ENCODE measurements at places on chromosomes 6 and 20.
A peak's percentile ranks its signal among the peaks of the same experiment; 100 is the strongest.

- no peak for DNase-seq
These were observed 18.2 kb downstream of the BCL2L1 start for GRCh38 chr20:31704225-31705119.

- DNase-seq = no peak
These were observed 102.3 kb upstream of the KCNK16 start for GRCh38 chr6:39424831-39425230.

DNA sequence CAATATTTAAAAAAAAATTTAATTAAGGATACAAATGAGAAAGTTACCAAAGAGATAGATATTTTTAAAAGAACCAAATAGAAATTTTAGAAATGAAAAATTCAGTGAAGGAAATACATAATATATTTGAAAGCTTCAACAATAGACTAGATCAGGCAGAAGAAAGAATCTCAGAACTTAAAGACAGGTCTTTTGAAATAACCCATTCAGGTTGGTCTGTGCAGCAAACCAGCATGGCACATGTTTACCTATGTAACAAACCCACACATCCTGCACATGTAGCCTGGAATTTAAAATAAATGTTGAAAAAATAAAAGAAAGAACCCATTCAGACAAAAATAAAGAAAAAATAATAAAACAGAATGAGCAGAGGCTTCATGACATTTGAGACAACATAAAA, 221.1 kb upstream of the ID4 start:
- no peak for DNase-seq

- DNase-seq = no peak
These were observed 592.1 kb upstream of the NRSN1 start for GRCh38 chr6:23533944-23534343.

DNA sequence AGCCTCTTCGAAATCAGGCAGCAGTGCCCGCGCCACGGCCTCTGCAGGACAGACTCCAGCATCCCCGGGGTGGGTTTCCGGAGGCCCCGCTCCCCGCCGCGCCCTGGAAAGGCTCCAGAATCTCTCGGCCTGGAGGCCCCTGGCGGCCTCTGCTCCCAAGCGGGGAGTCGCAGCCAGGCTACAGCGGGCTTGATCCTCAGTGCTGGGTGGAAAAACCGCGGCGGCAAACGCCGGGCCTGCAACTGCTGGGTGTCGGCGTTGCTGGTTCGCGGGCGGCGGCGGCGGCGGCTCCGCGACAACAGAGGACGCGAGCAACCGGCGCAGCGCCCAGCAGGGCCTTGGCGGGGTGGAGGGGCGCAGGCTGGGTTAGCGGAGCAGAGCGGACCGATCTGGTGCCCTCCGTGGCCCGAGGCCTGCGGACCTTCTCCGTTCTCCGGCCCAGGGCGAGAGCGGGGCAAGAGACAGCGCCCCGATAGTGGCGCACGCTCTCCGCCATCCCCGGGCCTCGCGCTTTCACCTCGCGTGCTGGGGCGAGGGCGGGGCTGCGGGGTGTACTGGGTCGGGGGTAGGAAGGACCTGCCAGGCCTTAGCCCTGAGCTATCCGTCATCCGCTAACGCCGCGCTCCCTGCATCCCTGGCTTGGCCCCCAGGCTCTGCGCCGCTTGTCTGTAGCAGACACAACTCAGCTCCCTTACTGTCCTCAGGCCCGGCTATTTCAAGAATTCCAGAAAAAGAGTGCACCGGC, 3.4 kb upstream of the ZNF292 start:
- no peak for DNase-seq

GRCh38 chr20:13855613-13856012, 70.8 kb downstream of the NDUFAF5 start:
- no peak for DNase-seq

DNA sequence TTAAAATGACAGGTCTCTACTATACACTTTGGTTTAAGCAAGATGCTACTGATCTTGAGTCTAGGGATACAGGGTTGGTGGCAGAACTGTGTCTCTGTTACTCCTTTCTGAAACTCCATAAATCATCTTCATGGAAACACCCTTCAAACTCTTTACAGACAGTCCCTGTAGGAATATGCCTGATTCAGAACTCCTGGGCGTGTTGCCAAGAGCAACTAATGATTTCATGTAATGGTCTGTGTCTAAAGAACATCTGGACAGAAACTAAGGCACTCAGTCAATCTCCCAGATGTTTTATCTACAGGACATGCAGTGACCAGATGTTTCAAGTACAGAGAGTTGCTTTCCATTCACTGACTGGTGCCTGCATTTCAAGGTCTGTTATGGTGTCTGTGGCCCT, 464.4 kb upstream of the CHD6 start:
- peak; percentile 31 for DNase-seq

DNA sequence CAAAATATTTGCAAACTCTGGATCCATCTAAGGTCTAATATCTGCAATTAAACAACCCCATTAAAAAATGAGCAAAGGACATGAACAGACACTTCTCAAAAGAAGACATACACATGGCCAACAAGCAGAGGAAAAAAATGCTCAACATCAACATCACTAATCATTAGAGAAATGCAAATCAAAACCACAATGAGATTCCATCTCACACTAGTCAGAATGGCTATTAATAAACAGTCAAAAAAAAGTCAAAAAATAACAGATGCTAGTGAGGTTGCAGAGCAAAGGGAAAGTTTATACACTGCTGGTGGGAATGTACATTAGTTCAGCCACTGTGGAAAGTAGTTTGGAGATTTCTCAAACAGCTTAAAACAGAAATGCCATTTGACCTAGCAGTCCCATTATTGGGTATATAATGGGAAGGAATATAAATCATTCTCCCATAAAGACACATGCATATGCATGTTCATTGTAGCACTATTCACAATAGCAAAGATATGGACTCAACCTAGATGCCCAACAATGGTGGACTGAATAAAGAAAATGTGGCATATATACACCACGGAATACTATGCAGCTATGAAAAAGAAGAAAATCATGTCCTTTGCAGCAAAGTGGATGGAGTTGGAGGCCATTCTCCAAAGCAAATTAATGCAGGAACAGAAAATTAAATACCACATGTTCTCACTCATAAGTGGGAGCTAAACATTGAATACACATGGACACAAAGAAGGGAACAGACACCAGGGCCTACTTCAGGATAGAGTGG, 9.1 kb downstream of the ZNFX1 start:
- no peak for DNase-seq

GRCh38 chr6:143123081-143123480, 62.4 kb downstream of the AIG1 start:
- DNase-seq = no peak

- DNase-seq = no peak
These were observed 121.5 kb upstream of the FOXQ1 start for GRCh38 chr6:1190366-1190765.

DNA sequence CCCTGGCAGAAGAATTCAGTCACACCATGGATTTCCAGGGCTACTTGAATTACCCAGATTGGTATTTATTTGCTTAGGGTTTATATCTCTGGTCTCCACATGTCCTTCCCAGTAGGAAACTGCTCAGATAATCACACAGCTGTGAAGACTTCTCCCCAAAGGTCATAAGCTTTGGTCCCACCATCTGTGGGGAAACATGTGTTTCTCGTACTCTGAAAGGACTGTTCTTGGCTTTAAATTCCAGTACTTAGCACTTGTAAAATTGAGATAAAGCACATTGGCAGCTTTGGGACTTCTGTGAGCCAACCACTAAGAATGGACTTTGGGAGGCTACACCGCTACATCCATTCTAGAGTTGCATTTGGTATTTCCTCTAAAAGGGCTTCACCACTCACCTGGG, 205.3 kb upstream of the FOXA2 start:
- no peak for DNase-seq

DNA sequence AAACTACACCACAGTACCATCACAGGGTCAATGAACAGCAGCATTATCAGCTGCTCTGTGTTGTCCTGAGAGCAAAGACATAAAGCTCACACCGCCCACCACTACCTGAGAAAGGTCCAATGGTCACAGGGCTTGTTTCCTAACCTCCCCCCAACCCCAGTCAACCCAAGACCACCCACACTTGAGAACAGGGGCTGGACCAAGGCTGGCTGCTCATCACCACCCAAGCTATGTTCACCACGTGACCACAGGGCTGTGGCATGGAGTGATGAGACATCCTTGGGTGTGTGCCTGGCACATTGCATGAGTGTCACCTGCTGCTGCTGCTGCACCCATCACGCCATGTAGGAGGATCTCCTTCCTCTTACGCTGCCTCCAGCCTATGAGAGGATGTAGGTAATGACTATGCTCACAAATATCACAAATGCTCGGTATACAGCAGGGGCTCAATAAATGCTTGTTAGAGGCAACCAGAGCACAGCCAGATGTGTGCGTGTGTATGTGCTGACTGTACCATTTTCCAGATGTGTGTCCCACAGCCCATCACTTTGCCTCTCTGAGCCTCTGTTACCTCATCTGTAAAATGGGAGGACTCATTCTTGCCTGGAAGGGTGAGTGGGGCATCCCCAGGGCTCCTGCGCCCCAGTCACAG, 23.3 kb upstream of the SIRPA start:
- DNase-seq = no peak

GRCh38 chr6:24859608-24860200, 61.0 kb upstream of the ARMH2 start:
- DNase-seq = no peak

DNA sequence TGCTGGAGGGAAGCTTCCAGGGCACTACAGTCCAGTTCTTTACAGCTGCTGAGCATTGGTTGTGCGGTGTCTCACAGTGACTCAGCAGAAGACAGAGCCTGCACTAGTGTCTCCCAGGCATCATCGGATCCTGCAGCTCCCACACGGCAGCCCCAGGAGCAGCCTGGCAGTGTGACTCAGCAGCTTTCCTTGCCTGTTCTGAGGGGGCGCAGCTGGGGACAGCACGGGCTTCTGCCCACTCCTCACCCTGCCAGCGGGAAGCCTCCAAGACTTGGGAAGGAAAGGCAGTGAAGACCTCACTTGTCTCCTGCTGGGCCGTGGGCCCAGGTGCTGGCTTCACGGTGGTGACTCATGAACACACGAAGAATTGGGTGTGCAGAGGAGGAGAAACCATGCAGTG, 165.4 kb downstream of the SYNDIG1 start:
- DNase-seq = no peak

DNA sequence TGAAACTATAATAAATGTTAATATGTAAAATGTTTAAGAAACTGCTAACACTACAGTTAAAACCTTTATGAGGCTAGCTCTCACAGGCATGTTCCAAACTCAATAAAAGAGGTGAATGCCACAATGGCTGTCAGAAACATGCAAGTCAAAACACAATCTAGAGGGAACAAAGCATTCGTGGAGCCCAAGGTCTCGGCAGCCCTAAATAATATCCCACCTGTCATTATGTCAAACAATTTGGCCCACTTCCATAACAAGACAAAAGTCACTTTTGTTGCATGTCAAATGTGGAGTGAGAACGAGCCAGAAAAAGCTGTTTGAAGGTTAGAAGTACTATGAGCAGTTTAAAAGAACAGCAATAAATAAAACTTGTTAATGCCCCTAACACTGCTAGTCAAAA, 181.9 kb downstream of the GMDS start:
- DNase-seq = no peak

GRCh38 chr20:46420878-46421277, 14.5 kb upstream of the ELMO2 start:
- DNase-seq = peak; percentile 24

- DNase-seq = no peak
These were observed 8.9 kb downstream of the TAGAP start for GRCh38 chr6:159035891-159036290.

DNA sequence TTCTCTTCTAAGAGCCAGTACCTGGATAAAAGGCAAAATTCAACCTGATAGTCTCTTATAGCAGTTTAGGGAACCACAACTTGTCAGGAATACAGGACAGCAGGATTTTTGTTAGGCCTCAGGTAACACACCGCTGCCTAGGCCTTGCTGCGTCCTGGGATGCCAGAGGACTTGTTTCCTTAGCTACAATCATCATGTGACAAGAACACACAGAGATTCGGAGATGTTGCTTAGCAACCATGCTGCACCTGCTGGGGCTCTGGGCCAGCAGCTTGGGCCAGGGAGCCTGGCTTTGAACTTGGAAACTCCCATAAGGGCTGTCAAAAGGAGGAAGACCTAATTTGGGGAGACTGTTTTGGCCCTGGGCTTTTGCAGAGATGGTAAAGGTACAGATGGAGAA, 36.1 kb upstream of the CHD6 start:
- peak; percentile 15 for DNase-seq

DNA sequence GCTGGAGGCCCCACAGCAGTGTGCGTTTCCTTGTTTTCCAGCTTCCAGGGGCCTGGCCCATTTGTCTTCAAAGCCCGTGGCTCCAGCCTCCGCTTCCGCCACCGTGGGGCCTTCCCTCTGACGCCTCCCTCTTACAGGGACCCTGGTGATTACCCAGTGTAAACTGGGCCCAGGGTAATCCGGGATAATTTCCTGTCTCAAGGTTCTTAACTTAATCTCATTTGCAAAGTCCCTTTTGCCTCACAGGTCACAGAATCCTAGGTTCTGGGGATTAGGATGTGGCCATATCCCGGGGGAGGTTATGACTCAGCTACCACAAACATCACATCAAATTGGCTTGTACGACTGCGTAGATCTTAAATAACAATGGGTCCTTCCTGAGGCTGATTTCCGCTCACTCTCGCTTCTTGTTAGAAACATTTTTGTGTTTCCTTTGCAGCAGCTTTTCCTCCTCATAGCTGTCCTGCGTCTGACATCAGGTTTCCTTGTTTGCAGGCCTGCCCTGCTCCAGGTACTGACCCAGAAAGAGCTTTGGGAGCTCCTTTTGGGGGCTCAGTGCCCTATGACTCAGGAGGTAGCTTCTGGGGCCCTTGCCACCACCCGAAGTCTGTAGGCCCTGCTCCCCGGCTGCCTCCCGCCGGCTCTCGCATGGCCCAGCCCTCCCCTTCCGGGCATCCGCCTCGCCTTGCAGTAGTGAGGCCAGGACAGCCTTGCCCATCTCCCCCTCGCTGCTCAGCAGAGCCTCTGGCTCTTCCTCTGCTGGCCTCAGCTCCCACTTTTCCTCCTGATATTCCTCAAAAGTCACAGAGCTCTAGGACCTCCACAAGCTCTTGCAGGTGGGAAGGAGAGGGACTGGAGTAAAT, 100.5 kb downstream of the ERMARD start:
- DNase-seq = no peak

DNA sequence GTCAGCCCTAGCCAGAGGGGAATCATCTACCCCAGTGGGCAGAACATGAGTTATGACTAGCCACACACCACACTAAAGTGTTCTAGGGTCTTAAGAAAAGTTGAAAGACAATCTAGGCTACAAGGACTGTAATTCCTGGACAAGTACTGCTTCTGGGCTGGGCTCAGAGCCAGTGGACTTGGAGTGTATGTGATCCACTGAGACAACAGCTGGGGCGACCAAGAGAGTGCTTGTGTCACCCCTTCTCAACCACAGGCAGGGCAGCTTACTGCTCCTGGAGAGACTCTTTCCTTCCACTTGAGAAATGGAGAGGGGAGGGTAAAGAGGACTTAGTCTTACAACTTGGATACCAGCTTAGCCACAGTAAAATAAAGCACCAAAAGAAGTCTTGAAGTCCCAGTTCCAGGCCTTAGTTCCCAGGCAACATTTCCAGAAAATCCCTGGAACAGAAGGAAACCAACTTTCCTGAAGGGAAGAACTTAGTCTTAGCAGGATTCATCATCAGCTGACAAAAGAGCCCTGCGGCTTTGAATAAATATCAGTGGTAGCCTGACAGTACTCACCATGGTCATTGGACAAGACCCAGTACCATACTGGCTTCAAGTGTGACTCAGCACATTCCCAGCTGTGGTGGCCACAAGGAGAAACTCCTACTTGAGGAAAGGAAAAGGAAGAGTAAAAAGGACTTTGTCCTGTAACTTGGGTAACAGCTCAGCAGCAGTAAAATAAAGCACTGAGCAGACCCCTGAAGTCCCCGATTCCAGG, 355.1 kb upstream of the ADGRB3 start:
- DNase-seq = no peak

GRCh38 chr20:16368645-16369292, 204.5 kb downstream of the KIF16B start:
- no peak for DNase-seq

- no peak for DNase-seq
These were observed 17.9 kb upstream of the ARMC12 start for GRCh38 chr6:35718911-35719381.
